ENCODE measurements at places on chromosomes 4 and X.

DNA sequence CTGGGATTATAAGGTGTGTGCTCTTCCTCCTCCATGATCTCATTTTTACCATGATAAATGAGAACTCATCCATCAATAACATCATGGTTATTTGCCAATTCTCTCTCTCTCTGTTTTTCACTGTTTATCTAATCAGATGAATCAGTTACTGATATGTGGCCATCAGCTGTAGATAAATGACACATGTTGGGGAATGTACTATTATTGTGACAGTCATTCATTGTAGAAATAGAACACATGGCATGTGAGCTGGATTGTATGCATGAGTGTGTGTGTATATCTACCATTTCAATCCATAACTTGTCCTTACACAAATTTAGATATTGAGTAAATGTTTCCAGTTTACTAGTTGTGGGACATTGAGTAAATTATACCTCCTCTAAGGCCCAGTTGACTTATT lies 53.0 kb downstream of the OSTC start:
- no peak for DNase-seq

- DNase-seq, result no peak
Measured at GRCh38 chrX:46695491-46695890, 63.4 kb downstream of the SLC9A7 start.

DNA sequence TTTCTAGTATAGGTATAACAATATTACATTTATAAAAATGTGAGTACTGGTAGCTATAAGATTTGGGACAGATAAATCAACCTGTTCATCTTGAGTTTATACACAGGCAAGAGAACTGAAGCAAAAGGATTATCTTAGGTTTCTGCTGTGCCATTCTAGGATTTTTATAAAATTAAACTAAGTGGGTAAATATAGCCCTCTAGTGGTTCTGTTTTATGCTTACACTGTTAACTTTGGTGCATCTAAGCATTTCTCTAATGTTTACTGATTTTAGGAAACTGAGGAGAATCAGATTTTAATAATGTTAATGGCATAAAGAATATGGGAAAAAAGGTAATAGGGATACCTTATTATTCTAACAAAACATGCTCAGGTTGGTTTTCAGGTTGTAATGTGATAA lies 1.1 kb upstream of the RRH start:
- no peak for DNase-seq

- no peak for DNase-seq
Measured at GRCh38 chr4:139028191-139028661, 12.6 kb downstream of the NOCT start.

DNA sequence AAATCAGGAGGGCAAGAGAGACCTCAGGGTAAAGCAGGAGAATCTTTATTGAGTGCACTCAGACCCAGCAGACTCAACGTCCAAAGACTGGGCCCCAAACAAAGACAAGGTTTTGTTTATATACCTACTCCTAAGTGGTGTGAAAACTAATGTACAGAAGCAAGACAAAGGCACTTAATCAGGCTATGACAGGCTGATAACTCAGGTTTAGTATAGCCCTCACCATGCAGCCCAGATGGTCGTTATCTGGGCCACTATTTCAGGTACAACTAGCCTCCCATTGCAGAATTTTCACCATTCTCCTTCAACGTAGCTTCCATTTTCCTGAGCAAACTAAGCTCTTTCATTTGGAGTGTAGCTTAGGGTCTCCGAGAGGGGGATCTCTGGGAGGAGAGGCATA lies 36.9 kb downstream of the SULT1E1 start:
- DNase-seq, result no peak

All from activated CD8-positive, alpha-beta memory T cell treated with anti-CD3 and anti-CD28 coated beads for 24 hours (primary cell).